ENCODE measurements at places on chromosomes 1 and 21. TPM values are rescaled to one million over a fixed set of nuclear protein-coding genes. Genes with fewer than 3 reads are reported as not detected.

GRCh38 chr1:29310616-29311180 lies 74.4 kb downstream of the PTPRU start:
- no peak for DNase-seq

The CELA2B gene
- total RNA-seq = not detected

The ANGPTL1 gene
- 19.4 TPM for total RNA-seq

DNA sequence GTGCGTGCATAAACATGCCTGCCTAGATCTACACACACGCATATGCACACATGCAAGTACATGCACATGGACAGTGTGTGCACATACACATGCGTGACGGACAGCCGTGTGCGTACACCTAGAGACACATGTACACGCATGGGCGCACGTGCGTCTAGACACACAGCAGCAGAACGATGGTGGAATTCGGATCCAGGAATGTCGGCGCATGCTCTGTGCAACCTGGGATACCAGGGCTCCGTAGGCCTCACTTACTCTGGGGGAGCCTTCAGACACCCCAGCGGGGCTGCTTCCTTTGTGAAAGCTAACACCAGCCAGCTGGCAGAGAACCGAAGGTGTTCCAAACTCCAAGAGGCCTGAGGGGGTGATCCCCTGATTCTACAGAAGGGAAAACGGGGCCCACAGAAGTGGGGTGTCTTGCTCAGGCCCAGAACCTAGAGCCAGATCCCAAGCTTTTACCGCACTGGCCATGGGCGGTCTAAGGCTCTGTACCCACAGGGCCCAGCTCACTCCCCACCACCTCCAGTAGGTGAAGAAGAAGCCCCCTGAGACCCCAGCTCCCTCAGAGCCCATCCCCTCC lies 27.4 kb upstream of the ARHGEF16 start:
- no peak for DNase-seq

DNA sequence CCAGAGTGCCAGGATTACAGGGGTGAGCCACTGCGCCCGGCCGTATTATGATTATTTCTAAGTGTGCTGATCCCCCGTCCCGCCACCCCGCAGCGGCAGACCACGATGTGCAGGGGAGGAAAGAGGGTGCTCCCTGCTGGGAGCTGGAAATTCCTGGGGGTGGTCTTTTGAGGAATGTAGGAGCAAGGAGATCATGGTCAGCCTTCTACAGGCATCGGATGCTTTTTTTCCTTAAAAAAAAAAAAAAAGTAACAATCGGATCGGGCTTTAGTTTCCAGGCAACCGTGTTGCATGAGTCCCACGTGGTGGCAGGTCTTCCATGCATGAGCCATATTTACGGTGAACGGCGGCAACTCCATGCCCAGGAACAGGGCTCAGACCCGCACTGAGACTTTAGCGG lies 74.2 kb upstream of the COX20 start:
- DNase-seq = no peak

The GUCA2A gene
- total RNA-seq = not detected

The LEPROT gene
- 37.8 TPM for total RNA-seq

Measured in vagina (tissue), 2 donors.